Activated naive CD4-positive, alpha-beta T cell treated with anti-CD3 and anti-CD28 coated beads for 36 hours (primary cell): ENCODE measurements at places on chromosomes 13 and 19.

DNA sequence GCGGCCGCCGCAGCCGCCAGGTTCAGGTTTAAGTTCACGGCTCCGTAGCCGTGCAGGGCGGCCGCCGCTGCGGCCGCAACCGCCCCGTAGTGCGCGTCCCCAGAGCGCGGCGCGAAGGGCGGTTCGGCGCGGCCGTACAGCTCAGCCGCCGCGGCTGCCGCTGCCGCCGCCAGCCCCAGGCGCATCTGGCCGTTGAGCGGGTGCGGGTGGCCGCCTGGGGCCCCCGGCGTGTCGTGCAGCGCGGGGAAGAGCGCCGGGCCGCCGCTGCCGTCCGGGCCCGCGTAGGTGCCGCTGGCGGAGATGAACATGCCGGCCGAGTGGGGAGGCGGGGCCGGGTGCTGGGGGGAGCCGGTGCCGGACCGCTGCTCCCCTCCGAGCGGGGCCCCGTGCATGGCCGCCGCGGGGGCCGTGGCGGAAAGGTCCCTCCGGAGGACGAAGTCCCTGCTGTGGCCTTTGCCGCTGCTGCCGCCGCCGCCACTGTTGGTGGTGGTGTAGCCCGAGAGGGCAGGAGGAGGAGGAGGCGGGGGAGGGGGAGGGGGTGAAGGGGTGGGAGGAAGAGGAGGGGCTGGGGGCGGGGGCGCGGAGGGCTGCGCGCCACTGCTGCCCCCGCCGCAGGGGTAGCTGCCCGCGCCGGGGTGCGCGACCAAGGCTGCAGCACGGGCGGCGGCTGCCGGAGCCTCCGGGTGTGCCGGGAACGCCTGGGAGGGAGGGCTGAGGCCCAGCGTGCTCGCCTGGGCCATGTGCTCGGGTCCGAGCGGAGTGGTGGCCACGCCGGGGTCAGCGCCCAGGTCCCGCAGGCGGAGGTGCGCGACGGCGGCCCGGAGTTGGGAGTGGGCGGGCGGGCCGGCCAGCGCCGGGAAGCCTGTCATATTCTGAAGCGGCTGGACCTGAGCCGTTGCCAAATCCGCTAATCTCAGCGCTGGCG, 654 bp downstream of the ZIC5 start:
- DNase-seq: no peak

- DNase-seq: no peak
Observed at GRCh38 chr13:101727118-101727517, 274.6 kb downstream of the ITGBL1 start.

GRCh38 chr13:20550799-20551198, 16.2 kb upstream of the IFT88 start:
- no peak for DNase-seq

DNA sequence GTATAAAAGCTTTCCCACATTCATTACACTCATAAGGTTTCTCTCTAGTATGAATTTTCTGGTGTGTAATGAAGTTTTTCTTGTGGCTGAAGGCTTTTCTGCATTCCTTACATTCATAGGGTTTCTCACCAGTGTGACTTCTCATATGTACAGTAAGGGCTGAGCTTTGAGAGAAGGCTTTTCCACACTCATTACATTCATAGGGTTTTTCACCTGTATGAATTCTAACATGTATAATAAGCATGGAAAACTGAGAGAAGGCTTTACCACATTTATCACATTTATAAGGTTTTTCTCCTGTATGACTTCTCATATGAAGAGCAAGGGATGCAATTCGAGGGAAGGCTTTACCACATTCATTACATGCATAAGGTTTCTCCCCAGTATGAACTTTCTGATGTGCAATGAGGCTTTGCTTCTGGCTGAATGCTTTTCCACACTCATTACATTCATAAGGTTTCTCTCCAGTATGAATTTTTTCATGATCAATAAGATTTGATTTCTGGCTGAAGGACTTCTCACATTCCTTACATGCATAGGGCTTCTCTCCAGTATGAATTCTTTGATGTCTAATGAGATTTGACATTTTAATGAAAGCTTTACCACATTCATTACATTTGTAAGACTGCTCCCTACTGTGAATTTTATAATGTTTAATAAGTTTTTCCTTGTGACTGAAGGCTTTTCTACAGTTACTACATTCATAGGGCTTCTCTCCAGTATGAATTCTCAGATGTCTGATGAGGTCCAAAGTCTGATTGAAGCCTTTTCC, 42.6 kb downstream of the ZNF527 start:
- no peak for DNase-seq

- DNase-seq: peak; percentile 34
Observed at GRCh38 chr19:54415208-54415900, at the start of gene TTYH1. Gene TTYH1 (plus strand): TSS chr19:54415464. CDS start chr19:54415553, 89 bp downstream.

- no peak for DNase-seq
Observed at GRCh38 chr13:88000239-88000638, 329.1 kb downstream of the SLITRK5 start.

- no peak for DNase-seq
Observed at GRCh38 chr19:28285917-28286316, 927.0 kb downstream of the UQCRFS1 start.

DNA sequence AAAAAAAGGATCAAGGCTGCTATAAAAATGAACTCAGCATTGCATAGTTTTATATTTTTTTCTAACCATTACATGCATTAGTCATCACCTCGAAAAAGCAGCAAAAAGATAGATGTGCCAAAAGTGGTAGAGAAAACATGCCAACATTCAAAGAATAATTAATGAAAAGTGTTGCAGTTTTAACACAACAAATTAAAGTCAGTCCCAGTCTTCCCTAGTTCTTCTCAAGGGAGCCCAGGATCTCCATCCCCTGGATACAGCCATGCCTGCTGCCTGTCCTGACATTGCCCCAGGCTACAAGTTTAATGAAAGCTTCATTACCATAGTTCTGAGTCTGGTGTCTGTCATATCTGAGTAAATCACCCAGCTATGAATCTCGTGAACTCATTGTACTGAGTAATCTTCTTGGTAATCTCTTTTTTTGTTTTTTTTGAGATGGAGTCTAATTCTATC, 116.6 kb upstream of the KLF12 start:
- DNase-seq: no peak

DNA sequence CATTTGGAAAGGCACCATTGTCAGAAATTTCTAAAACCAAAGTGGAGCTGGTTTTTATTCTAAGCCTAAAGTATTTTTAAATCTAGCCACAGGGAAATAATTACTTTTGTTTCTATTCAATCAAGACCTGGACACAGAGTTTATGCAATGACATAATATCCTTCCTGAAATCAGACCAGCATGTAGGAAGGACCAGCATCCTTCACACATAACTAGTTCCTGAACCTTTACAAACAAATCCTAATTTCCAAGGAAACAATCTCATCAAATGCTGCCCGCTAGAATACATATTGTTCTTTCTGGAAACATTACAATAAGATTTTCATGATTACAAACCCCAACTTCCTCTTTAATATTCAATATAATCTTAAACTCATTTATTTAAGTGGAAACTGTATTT, 1.5 kb downstream of the STARD13 start:
- DNase-seq: no peak

GRCh38 chr19:2854849-2855248, 12.3 kb upstream of the ZNF556 start:
- DNase-seq: no peak

DNA sequence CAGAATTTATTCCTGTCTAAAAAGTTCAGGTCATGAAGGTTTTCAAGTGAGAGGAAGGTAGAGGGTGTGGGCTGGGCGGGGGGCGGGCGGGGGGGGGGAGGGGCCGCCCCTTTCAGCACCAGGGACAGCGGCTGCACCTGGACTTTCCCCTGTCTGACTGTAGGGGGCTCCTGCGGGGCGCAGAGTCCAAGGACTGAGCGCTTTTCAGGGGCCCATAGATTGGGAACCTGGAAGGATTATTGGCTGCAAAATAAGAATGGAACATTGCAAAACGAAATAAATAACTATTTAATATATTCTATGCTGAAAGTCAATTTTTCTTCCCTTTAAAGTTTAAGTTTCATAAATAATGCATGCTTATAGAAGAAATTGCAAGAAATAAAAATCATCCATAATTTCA, 8.9 kb upstream of the CYP4F3 start:
- peak; percentile 37 for DNase-seq

DNA sequence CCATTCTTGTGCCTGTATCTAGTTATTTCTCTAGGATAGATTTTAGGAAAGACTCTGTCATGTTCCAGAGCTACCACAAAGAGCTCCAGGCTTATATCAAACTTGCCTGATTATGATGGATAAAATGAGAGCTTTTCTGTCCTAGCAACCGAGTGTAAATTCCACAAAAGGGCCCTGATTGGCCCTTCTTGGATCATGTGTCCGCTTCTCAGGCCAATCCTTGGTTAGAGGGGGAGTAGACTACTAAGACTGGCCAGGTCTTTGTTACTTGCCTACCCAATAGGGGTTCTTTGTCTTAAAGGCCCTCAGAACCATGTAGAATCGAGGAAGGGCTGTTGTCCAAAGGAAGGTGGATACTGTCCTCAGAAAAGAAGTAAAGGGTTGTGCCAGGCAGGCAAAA, 2.4 kb downstream of the DHX34 start:
- DNase-seq: no peak

DNA sequence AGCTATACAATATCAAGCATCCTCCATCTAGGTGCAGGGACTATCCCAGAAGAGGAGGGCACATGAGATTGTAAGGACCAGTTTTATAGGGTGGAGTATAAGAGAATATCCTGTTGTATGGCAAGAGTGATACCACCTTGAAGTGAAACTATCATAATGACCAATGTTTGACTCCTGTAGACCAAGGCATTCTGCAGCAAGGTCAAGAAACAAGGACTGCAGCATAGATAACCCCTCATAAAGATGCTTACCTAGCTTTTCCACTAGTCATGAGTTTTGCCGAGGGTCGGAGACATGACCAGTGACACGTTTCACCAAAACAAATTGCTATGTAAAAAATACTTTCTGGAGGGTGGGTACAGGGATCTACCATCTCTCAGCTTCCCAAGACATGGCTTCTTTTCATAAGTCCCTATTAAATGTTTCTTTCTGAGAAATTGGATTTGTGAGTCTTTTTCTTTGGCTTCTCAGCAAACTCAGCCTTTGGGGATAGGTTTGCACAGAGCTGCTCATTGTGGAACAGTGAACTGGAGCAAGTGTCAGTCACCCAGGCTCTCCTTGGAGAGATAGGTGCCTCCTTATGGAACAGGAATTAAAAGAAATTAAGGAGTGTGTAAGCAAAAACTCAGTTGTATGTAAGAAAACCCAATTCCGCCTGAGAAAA, 28.2 kb upstream of the CYSLTR2 start:
- no peak for DNase-seq

DNA sequence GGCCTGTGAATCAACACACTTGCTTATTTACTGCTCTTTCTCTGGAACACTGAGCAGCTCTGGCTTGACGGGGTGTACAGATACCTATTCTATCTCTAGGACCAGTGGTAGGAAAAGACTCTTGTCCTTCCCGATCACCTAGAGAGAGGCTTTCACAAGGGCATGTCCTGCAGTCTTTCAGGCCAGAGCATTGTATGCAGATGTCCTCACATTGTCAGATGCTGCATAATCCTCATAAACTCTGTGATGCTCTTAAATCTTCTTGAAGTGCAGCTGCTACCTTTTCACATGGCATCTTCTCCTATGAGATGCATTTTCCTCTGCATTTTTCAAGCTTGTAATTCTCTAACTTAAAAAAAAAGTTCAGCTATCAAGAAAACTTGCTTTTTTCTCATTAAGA, 369.4 kb downstream of the OLFM4 start:
- no peak for DNase-seq

DNA sequence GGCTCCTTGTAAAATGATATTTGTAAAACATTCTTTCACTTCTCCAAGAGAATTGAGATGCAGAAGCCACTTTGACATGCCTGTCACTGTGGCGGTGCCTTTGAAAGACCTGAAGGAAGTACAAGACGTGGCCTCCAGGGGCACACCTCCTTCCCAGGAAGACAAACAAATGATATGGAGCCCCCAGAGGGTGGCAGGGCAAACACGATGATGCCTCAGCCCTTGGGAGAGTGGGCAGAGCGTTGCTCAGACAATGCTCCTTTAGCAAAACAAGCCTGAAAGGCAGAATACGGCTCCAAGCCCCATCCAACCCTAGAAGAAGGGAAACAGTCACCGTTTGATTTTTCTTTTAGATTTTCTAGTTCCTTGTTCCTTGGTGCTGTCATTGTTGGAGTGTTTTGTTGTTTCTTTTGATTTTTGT, 9.2 kb upstream of the ATP12A start:
- DNase-seq: peak; percentile 48

DNA sequence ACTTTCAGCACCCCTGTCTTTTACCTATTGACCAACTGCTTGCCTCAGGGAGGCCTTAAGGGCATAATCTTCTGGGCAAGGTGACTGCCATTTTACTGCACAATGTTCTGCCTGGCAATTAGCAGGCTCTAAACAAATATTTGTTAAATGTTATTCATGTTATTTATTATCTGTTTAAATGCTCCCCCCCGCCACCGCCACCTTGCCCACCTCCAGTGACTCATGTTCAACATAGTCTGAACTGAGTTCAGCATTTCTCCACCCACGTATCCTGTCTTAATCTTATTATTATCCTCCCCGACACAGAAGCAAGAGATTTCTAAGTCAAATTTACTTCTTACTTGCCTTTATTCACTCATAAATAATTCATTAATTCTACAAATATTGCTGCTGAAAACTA, 144.8 kb downstream of the LIG4 start:
- no peak for DNase-seq

DNA sequence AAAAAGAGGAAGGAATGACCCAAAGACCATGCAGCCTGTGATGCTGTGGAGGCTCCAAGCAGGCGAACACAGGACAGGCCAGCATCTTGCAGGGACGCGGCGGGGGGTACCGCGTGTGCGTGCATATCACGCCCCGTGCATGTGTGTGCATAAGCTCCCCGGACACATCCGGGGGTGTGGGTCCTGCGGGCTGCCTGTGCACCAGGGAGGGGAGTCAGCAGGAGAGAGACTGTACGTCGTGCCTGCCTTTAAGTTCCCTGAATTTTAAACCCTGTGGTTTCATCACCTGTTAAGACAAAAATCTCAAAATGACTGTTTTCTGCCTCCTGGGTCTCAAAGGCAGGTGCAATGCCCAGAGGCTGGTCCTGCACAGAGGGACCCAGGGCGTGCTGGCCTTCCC, 16.6 kb downstream of the ADAT3 start:
- DNase-seq: no peak

GRCh38 chr13:112977525-112977924, 8.5 kb downstream of the MCF2L start:
- no peak for DNase-seq

DNA sequence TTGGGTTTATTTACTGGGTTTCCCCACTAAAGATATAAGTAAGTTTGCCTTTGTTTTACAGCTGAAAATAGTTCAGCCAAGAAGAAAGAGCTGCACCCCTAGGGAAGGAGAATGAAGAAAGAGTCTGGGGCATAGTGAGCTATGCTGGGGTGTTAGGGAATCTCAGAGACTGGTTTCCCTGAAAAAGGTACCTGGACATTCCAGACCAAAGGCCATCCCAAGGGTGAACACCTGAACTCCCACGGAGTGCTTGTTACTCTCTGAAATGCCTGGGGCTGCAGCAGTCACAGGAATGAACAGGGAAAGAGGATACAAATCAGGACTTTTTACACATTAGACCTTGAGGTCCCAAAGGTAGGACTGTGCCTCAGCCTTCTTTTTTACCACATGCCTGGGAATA, 337.6 kb upstream of the SLC10A2 start:
- no peak for DNase-seq

- peak; percentile 13 for DNase-seq
Observed at GRCh38 chr19:5246554-5247155, 94.0 kb downstream of the PTPRS start.
